MV-4-11 (cell line): ENCODE measurements at places on chromosomes 16 and 17.

- no peak for DNase-seq
Observed at GRCh38 chr16:89549007-89549700, 11.3 kb upstream of the RPL13 start.

- DNase-seq, result no peak
Observed at GRCh38 chr17:27153005-27153404, 140.9 kb upstream of the WSB1 start.

- DNase-seq, result peak; percentile 8
Observed at GRCh38 chr17:54754560-54754959, 146.1 kb upstream of the TOM1L1 start.

DNA sequence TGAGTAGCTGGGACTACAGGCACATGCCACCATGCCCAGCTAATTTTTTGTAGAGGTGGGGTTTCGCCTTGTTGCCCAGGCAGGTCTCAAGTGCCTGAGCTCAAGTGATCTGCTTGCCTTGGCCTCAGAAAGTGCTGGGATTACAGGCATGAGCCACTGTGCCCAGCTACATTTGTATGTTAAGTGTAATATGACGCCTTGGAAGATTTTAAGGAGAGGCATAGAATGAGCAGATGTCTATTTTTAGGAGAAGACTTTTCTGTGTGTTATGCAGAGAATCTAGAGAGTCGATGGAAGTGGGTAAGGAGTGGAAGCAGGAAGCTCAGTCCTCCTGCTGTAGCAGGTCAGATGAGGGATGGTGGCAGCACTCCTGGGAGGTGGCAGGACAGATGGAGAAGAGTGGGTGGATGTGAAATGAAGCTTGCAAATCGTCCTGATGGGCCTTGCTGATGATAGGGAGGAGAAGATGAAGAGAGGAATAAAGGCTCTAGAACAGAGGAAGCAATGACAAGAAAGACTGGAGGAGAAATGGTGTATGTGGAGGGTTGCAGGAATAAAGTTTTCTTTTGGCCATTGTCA lies 125.3 kb downstream of the SHISA6 start:
- no peak for DNase-seq

DNA sequence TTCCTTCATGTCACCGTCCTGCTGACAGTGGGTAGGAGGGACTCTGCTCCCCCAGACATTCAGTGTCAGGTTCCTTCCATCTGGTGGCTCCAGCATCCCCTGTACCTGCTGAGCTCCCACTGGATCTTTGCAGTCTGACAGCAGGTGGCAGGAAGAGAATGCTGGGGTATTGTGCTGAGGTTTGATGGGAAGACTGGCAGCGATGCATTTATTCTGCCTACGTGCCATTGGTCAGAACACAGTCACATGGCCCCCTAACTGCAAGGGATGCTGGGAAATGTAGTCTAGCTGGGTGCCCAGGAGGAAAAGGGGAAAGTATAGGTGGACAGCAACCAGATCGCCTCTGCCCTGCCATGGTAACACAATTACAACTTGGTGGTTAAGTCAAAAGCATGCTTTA lies 44.4 kb downstream of the IRX3 start:
- DNase-seq, result no peak

DNA sequence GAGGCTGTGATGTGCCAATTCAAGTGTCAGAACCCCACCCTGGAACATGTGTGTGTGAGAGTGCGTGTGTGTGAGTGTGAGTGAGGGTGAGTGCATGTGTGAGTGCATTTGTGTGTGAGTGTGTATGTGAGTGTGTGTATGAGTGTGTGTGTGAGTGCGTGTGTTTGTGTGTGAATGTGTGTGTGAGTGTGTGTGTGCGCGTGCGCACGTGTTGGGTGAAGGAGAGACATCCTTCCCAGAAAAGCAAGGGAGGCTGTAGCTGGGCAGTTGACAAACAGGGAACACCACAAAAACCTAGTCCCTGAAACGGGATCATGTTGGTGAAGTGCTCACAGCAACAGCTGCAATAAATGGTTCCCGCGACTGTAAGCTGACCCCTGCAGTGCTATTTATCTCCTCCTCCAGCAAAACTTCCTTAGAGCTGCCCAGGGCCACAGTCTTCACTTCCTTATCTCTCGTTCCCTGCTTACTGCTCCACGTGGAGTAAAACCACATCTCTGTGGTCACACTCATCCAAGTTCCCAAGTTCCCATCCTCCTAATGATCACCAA lies 40.1 kb upstream of the RPL38 start:
- DNase-seq, result peak; percentile 93

DNA sequence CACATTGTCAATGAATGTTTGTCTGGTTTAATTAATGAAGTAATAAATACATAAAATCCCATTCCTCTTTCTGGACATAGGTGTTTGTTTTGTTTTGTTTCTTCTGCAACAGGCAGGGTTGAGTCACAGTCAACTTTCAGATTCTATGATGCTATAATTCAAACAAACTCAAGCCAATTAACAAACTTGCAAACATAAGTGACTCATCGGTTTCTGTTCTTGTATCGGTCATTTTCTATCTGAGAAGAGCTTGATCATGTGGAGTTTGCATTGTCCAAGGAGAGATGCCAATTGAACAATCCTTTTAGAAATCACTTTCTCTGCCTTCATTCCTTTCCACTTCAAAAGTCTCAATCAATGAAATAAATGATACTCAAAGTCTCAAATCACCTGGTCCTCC lies 294.2 kb upstream of the C16orf82 start:
- peak; percentile 61 for DNase-seq

DNA sequence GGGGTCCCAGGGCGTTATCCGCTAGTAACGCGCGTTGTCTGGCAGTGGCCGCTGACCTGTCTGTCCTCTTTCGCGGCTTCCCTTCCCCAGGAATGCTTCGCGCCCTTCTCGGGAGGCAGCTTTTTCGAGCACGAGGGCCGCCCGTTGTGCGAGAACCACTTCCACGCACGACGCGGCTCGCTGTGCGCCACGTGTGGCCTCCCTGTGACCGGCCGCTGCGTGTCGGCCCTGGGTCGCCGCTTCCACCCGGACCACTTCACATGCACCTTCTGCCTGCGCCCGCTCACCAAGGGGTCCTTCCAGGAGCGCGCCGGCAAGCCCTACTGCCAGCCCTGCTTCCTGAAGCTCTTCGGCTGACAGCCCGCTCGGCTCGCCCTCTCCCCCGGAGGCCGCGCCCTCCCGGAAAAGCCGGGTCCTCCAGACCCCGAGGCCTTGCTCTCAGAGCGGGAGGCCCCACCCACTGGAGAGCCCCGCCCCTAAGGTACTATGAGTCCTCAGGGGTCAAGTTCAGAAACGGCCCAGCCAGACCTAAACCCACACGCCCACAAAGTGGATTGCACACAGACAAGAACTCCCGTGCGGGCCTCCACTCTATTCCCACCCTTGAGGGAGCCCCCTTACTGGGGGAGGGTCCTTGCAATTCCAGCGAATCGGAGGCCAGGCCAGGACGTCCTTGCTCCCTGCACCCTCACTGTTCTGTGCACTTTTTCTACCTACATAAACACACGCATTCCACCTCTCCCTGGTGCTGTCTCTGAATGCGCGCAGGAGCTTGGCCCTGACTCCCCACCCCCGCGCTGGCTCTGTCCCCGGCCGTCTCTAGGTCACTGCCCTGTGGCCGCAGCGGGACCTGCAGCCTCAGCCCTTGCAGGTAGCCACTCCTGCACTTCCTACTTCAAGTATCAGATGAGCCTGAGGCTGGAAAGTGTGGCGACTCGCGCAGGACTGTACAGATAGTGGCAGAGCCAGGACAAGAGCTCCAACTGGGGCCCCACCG lies 5.4 kb upstream of the SLC5A2 start:
- no peak for DNase-seq

DNA sequence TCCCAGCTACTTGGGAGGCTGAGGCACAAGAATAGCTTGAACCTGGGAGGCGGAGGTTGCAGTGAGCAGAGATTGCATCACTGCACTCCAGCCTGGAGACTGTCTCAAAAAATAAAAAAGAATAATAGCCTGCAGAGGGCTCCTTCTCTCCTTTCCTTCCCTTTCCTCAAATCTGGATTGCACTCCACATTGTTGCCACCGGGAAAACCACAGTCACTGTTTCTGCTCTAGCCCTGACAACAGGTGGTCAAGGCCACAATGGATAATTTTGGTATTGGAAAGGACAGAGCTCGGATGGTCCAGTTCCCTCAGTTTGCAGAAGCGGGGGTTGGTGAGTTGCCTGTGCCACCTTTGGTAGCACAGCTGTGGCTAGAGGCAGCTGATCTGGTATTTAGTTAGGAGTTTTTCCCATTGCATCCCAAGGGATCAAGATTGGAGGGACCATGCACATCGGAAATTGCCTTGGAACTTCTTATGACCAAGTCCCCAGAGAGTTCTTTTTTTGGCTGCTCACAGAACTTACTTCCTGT lies 44.7 kb upstream of the PRSS54 start:
- no peak for DNase-seq

DNA sequence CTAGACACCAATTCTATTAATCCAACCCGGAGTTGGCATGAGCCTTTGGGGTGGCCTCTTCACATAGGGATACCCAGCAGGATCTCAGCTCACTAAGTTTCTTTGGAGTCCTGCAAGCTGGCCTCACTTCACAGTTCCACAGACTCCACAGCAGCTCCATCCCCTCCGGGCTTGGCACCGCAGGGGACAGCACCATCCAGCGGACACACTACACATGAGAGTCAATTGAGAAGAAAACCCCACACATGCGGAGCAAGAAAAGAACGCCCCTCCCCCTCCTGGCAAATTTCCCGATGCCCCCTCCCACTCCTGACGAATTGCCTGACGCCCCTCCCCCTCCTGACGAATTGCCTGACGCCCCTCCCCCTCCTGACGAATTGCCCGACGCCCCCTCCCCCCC lies 31.1 kb downstream of the KLHDC4 start:
- no peak for DNase-seq

- no peak for DNase-seq
Observed at GRCh38 chr17:72624226-72624625, 468.3 kb downstream of the SLC39A11 start.

- no peak for DNase-seq
Observed at GRCh38 chr16:4443986-4444385, 18.3 kb downstream of the DNAJA3 start.

- peak; percentile 88 for DNase-seq
Observed at GRCh38 chr16:85733839-85734170, 17.1 kb downstream of the C16orf74 start.

GRCh38 chr17:68794636-68795434 lies 160.4 kb downstream of the ABCA8 start:
- DNase-seq, result peak; percentile 46

DNA sequence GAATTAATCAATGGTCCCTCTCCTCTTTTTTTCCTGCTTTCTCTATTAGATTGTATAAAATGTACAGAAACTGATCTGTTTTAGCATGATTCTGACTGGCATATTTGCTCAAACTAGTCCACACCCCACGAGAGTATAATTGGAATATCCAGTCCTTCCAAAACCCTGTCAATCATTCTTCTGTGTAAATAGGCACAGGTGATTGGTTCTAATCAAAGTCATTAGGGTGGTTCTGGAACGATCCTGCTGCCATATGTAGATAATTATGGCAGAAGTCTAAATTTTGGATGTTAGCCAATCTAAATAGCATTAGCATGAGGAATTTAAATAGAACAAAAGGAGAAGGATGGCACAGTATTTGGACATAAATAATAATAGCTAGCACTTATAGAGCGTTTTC lies 165.7 kb downstream of the SHISA6 start:
- DNase-seq, result no peak
